ENCODE measurements at places on chromosomes 7 and 10.

- no peak for DNase-seq
These were observed 30.2 kb upstream of the PFKP start for GRCh38 chr10:3037182-3037581.

GRCh38 chr7:41760293-41760692 lies 57.4 kb upstream of the INHBA start:
- no peak for DNase-seq

- DNase-seq, result no peak
These were observed 49.8 kb downstream of the CNOT4 start for GRCh38 chr7:135459951-135460567.

DNA sequence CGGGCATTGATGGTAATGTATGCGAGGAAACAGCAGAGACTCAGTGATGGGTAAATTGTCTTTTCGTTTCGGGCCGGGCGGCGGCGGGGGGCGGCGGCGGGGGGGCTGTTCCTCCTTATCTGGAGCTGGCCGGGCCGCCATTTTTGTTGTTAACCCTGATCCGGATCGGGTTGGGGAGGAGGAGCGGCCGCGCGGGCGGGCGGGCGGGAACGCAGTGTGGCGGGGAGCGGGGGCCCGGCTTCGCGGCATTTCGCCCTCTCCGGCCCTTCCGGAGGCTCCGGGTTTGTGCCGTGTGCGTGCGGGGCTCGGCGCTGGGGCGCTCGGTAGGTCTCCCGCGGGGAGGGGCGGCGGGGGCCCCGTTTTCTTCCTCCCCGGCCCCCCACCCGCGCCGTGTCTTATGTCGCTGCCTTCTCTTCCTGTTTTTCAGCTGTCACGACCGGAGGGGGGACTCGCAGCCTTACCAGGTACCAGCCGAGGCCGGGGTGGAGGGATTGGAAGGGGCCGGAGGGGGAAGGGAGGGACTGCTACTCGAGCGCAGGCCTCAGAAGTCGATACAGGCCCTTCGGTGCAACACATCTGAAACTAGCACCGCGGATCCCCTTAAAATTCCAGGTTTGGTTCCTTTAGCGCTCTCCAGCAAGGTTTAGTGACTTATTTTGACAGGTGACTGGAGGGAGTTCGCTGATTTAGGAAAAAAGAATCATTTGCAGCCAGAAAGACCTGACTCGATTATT lies 820 bp downstream of the WAC start:
- DNase-seq, result peak; percentile 59

All from iPS-NIHi11 (cell line).